ENCODE measurements at places on chromosomes 16 and 17. TPM values are rescaled to one million over a fixed set of nuclear protein-coding genes. Genes with fewer than 3 reads are reported as not detected.
A peak's percentile ranks its signal among the peaks of the same experiment; 100 is the strongest.

The CFAP52 gene
- 0.43 TPM for polyA plus RNA-seq

- DNase-seq: peak; percentile 77
These were observed 16.9 kb downstream of the DOC2B start for GRCh38 chr17:164303-165235.

DNA sequence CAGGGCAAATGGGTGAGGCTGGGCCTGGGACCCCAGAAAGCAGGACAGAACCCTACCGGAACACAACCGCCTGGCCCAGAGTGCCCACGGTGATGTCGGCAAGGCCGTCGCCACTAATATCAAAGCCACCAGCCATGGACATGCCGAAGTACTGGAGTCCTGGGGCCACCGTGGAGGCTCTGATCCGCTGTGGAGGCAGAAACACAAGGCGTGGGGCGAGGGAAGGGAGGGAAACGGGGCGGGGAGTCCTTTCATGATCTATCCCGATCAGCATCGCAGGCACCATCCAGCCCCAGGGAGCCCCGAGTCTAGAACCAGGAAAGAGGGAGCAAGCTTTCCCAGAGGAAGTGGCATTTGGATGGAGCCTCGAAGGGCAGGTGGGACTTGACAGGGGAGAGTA, 26.6 kb downstream of the HASPIN start:
- no peak for DNase-seq

The TBC1D3H gene
- not detected for polyA plus RNA-seq

The HASPIN gene
- polyA plus RNA-seq: 6.2 TPM

DNA sequence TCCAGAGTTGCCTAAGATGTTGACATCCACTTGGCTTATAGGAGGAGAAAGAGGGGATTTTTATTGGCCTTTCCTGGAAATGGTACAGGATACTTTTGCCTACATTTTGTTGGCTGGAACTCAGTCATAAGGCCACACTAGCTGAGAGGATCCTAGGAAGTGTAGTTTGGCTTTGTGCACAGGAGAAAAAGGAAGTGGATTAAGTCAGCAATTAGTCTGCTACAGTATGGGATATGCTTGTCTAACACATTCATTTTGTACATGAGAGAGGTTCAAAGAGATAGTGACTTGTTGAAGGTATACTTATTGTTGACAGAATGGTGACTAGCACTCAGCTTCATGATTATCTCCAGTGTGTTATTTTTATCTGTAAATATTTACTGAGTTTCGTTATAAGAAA, 10.3 kb downstream of the UTP18 start:
- no peak for DNase-seq

The TNP2 gene
- polyA plus RNA-seq: not detected

- no peak for DNase-seq
These were observed 12.1 kb upstream of the HYDIN start for GRCh38 chr16:71242601-71243000.

The ENO3 gene
- 2,174 TPM for polyA plus RNA-seq

The CTRB1 gene
- polyA plus RNA-seq: 0.15 TPM
